ENCODE measurements at places on chromosomes 16 and 17.

- no peak for DNase-seq
Measured at GRCh38 chr16:66802159-66802558, 775 bp upstream of the TERB1 start.

DNA sequence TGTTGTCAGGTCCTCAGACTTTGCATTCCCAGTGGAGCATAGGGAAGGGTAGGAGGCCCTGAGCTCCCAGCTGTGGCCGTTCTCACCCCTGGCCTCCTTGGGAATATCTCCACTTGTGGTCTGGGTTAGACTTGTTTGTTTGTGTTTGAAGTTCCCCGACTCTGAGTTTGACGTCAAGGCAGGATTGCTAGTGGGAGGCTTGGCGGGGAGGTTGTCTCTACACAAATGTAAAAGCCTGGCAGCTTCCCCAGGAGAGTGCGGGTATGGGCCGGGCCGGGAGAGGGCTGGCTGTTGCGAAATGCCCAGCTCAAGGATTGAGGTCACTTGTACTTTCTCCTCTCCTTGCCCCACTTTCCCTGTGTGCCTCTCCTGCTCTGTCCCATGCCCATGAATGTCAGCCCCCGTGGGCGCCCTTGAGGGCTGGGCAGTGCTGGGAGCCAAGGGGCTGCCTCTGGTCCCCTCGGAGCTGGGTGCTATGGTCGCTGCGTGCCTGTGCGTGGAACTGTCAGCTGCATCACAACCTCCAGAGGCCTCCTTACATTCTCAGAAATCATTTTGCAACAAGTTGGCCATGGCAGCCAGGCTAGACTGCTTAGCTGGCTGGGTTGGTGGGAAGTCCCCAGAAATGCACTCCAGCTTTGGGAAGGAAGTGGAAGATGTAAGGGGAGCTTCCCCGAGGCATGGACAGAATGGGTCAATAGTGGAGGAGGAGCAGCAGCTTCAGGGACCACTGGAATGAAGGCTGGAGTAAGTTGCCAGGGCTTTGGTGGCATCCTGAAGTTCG, 84.3 kb downstream of the KSR1 start:
- DNase-seq: peak; percentile 100

GRCh38 chr16:68272507-68273209, 8.3 kb downstream of the SLC7A6 start:
- no peak for DNase-seq

- DNase-seq: no peak
Measured at GRCh38 chr16:87527055-87527724, 34.4 kb upstream of the ZCCHC14 start.

- no peak for DNase-seq
Measured at GRCh38 chr16:27243725-27244362, 24.7 kb downstream of the NSMCE1 start.

DNA sequence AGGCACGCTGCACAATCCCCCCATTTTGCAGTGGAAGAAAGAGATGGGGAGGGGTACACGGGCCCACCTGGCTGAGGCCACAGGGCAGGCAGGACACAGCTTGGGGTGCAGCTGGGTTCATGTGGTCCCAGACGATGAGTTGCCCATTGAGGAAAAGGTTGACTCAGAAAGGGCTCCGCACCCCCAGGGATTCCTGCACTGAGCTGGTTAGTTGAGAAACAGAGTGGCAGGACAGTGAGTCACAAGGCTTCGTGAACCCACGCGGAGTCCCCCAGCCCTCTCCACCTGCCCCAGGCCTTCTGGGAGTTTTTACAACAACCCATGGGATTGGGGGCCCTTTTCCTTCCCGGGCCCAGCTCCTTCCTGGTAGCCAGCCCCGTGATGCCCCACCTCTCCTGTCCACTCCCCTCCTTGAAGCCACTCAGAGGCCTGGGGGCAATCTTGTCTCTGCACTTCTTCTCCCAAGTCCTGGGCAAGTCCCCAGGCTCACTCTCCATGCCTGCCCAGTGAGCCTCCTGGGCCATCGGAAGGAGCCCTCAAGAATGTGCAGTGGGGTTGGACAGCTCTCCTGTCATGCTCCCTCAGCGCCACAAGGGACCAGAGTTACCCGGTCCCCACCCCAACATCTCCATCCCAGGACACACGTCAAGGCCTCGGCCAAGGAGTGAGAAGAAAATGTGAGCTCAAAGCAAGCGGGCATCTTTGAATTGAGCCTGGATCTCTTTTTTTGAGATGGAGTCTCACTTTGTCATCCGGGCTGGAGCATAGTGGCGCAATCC, 251.2 kb downstream of the PARN start:
- peak; percentile 35 for DNase-seq

Data from astrocyte (in vitro differentiated cells and primary cell).